ENCODE measurements at places on chromosomes 2 and 18. TPM values are rescaled to one million over a fixed set of nuclear protein-coding genes. Genes with fewer than 3 reads are reported as not detected.

GRCh38 chr2:175035806-175036205, 30.6 kb upstream of the CHN1 start:
- DNase-seq = no peak

DNA sequence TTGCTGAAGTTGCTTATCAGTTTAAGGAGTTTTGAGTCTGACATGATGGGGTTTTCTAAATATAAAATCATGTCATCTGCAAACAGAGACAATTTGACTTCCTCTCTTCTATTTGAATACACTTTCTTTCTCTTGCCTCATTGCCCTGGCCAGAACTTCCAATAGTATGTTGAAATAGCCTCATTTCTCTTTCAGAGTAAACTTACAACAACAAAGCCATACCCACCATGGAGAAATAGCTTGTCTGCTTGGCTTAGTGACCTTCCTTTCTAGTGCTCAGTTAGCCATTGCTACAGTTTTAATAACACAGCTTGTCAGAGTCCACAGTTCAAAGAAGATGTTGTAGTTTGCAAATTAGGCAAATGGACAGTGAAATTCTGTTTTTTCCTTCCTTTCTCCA, 228.0 kb downstream of the ETAA1 start:
- no peak for DNase-seq

FTCDNL1 gene
- 1.0 TPM for total RNA-seq

DNA sequence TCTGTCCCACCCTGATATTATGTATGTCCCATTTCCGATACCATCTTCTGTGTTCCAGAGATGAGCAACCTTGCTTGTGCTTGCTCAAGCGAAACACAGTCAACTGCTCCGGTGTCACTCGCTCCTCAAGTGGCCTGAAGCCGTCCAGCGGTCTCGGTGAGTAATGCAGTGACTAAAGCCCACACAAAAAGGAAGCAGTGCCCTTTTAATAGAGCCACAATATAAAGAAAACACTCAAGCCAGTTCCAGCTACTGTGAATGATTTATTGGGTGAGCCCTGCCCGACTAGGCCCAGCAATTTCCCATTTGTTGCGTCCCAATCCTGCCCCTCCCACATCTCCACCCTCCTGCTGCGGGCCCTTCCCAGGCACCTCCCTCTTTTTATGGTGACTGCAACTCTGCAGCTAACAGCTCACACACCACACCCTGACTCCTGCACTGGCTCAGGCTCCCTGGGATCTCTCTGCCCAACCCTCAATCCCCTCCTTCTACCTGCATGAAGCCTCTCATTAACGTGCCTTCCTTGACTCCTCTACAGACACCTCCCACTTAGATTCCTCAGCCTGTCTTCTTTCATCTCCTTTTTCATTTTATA, 44.2 kb upstream of the DSC1 start:
- DNase-seq = no peak

DNA sequence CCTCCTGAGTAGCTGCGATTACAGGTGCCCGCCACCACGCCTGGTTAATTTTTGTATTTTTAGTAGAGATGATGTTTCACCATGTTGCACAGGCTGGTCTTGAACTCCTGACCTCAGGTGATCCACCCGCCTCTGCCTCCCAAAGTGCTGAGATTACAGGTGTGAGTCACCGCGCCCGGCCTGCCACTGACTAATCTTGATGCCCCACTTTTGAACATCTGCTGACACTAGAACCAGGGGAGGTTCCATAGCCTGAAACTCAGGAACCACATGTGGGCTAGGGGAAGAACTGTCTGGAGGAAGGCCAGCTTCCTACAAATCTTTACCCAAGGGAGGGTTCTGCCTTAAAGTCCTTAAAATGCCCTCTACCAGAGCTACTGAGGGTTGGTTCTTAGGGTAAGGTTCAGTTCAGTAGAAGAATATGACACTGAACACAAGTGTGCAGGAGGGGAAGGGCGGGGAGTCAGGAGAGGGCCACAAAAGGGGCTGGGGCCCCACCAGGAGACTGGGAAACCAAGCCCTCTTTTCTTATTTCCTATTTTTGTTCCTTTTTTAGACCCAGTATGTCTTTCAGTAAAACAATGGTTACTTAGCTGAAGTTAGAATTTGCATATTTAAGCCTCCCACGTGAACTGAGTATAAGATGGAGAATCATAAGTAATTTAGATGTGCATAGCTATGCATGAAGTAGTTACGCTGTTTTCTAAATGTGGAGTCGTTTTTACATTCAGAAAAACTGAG, 6.3 kb upstream of the RAB31 start:
- DNase-seq = no peak

CHRNG gene
- total RNA-seq = not detected

GRCh38 chr2:224995419-224995818, 46.8 kb downstream of the DOCK10 start:
- DNase-seq = no peak

- DNase-seq = no peak
These were observed 31.5 kb downstream of the ADNP2 start for GRCh38 chr18:80140455-80140985.

ICOS gene
- total RNA-seq = not detected

DNA sequence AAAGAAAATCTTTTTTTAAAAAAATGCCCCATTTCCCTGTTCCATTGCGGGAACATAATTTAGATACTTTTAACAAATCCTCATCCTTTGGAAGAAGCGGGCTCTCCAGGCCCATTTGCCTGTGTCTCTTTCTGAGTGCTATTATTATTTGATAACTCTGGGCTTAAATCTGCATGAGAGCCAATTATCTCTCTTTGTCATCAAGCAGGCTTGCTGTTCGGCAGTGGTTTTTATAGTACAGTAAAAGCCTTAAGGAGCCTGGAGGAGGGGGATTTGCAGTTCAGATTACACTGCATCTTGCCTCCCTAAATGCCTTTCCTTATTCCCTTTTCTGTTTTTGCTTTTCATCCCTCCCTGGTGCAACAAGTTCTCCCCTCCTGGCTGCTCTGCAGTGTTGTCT, 50.6 kb downstream of the CELF4 start:
- DNase-seq = no peak

GRCh38 chr2:160925956-160926355, 234.3 kb upstream of the TANK start:
- DNase-seq = no peak

DNA sequence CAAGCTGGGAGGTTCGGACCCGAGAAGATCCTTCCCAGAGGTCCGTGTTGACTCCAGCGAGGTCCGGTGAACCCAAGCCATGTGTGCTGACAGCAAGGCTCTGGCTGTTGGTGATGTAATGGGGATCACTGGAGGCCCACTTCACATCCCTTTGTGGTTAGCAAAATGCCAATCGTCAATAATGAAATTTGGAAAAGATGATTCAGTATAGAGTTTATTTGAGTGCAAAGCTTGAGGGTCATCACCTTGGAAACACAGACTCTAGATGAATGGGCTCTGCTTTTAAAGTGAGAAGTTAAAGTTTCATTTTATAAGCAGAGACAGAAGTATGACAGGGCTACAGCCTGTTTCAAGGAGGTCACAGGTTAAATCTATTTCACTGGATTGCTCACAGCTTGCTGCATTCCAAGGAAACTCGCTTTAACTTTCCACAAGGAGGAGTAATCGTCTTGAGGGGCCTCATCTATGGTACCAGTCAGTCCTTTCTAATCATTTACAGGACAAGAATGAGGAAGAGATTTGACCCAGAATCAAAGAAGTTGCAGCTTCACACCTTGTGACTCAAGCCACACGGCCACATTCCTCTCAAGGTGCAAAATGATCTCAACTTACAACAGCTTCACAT, 140.5 kb downstream of the TPO start:
- no peak for DNase-seq

DNA sequence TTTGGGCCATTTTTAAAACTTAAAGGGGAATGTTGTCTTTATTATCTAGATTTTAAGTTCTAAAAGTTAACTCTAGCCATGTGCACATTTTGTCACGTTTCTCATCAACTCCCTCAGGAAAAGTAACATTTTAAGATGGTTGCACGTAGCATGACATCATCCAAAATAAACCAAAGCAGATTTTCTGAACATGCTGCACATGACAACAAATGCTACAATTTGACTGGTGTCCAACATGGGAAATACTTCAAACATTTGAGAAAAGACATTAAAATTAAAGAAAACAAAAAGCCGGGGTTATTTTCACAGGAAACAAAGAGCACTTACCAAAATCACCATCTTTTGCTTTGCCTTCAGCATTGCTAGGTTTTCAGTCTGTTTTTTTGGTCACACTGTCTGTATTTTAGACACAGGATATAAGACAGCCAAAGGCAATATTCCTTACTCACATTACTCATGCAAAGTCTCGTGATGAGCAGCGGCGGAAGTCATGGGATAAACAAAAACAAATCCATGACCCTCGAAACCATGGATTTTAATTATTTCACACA, 51.3 kb upstream of the RND3 start:
- no peak for DNase-seq

Measured in endothelial cell (in vitro differentiated cells).